Transverse colon (tissue), 4 donors: ENCODE measurements at places on chromosomes 1 and 21. TPM values are rescaled to one million over a fixed set of nuclear protein-coding genes. Genes with fewer than 3 reads are reported as not detected.

DNA sequence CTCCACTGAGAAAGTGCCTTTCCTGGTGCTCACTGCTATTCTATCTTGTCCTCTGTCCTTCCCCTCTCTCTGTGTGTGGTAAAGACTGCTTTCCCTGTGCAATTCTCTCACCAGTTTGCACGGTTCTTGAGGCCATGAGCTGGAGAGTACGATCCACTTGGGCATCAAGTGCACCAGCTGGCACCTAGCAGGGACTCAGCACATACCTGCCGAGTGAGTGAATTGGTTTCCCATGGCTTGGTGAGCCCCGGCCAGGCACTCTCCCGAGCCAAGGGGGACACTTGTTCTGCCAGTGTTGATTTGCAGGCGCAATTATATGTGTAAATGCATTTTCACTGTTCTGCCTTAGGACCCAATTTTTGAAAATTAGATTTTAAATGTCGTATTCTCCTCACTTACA is 313.5 kb downstream of the DISC1 start:
- H3K27me3 ChIP-seq = no peaks in the 10 kb centered on the region
- peaks cover 7% of the 10 kb centered on the region for H3K4me1 ChIP-seq
- DNase-seq = no peak
- H3K27ac ChIP-seq = no peak overlapping the region
- H3K36me3 ChIP-seq = no peaks in the 10 kb centered on the region

ELAVL4 gene
- total RNA-seq = 0.55 TPM

DNA sequence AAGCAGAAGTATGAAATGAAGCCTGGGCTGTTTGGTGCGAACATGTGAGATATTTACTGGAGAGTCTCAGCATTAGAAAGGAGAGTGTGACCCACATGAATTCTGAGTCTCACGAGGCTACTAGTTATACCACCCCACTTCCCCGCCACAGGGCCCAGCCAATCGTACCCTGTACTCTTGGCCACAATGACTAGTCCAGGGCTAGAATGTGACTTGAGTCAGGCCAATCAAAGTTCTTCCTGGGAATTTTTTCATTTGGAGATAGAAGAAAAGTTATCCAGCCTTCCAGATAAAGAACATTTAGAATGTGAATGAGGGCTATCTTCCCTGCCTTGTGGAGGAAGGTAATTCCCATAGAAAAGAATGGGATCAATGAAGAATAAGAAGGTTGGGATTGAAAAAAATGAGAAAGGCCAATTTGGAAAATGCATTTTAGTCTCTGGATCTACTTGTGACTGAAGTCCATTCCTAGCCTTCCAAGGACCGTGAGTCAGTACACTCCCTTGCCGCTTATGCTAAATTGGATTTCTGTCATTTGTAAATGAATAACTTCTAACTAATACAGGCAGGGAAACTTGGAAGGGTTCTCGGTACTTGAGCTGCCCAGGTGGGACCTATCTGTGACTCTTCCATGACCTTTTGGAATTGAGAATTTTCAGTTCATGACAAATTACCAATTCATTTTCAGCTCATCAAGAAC is 12.3 kb upstream of the RIMKLA start:
- no peak overlapping the region for H3K27ac ChIP-seq
- DNase-seq = no peak
- H3K27me3 ChIP-seq = no peaks in the 10 kb centered on the region
- H3K36me3 ChIP-seq = no peaks in the 10 kb centered on the region
- H3K4me3 ChIP-seq = no peak overlapping the region
- H3K4me1 ChIP-seq = no peaks in the 10 kb centered on the region

DNA sequence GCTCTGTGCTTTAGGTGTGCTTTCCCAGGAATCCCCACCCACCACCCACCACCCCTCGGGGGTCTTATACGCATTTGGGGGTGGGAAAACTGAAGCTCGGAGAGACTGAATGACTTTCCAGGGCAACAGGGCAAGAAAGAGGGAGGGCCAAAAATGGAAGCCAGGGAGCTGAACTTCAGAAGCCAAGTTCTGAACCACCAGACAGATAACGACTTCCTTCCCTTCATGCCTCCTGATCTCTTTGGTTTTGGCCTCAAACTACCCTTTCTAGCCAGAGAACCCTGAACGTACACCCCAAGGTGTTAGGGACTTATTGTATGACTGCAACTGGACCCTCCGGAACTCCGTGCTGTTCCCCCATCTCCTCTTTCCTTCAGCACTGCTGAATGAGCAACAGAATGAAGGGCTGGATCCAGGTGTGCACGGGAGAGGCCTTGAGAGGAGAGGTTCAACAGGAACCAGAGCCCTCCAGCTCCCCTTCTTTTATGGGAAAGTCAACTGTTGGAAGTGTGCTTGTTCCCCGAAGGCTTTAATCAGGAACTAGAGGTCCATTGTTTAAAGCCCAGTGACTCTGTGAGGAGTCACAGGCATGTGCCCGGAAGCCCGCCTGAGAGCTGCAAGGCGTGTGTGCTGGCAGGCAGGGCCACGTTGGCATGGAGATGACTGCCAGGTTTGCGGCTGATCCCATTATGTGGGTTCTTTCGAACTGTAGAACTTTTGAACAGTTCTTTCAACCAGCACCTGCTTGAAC is 3.1 kb downstream of the BACE2 start:
- peak; percentile 43 for DNase-seq
- H3K27me3 ChIP-seq = no peaks in the 10 kb centered on the region
- H3K27ac ChIP-seq = peak overlapping the region; percentile 85
- H3K4me3 ChIP-seq = no peak overlapping the region
- no peaks in the 10 kb centered on the region for H3K36me3 ChIP-seq

DNA sequence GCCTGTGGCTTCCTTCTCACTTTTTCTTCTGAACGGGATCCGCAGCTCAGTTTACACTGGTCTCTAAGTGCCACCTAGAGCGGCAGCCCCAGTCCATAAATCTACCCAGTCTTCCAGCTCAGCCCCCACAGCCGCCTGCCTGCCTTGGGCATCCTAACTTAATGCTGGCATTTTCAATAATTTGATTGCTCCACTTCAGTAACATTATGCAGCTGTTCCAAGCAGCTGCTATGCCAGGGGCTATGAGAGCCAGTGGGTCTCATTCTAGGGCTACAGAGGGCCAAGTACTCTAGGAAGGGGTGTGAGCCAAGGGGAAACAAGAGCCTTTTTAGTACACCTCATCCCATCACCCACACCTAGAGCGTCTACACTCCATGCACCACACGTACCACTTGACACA is 48.4 kb upstream of the COA6 start:
- H3K36me3 ChIP-seq = no peaks in the 10 kb centered on the region
- peaks cover 29% of the 10 kb centered on the region for H3K27me3 ChIP-seq
- H3K27ac ChIP-seq = no peak overlapping the region
- no peak overlapping the region for H3K4me3 ChIP-seq
- H3K4me1 ChIP-seq = no peaks in the 10 kb centered on the region

DNA sequence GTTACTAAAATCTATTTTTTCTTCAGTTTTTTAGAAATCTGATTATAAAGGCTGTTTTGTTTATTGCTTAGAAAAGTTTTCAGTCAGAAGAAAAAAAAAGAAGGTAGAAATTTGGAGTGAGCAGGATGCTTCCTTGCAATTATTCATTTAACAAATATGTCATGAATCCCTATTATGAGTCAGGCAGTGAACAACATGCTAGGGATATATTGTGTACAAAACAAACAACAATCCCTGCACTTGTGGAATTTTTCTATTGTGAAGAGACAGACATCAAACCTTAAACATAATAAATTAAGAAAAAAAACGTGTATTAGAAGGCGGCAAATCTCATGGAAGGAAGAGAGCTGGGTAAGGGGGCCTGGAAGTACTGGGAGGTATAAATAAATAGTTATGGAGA is 664.1 kb upstream of the CAMK1G start:
- no peaks in the 10 kb centered on the region for H3K36me3 ChIP-seq
- DNase-seq = no peak
- H3K27me3 ChIP-seq = no peaks in the 10 kb centered on the region
- H3K4me1 ChIP-seq = no peaks in the 10 kb centered on the region
- no peak overlapping the region for H3K4me3 ChIP-seq

CFAP107 gene
- not detected for total RNA-seq

DNA sequence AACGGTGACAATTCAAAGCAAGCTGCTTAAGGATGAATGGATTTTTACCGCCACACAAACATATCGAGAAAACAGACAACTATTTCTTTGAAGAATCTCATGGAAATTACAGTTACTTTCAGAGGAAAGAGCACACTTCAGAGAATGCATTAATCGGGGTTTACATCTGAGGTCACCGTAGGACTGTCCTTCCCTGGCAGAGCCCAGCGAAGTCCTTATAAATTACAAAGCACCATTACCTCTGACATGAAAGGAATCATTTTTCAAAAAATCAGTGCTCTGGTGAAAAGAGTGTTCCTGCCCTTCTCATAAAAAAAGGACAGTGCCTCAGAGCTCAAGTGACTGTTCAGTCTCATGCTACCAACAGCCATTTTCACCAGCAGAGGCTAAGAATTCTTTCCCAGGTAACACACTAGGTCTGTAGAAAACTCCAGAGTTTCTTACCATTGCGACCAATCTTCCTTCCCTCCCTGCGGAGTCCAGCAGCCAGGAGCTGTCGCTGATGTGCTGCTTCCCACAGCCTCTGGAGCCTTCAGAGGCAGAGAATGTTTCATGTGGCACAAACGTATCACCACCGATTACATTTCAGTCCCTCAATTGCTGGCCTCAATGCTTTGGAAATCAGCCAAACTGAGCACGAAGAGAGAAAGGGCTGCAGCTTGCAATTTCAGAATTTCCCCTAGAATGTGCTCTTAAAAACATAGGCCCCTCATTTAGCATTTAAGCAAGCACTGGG is 75.4 kb downstream of the PLD5 start:
- H3K36me3 ChIP-seq = no peaks in the 10 kb centered on the region
- H3K4me3 ChIP-seq = no peak overlapping the region
- no peaks in the 10 kb centered on the region for H3K27me3 ChIP-seq
- DNase-seq = no peak

KIF21B gene
- 3.2 TPM for total RNA-seq

DNA sequence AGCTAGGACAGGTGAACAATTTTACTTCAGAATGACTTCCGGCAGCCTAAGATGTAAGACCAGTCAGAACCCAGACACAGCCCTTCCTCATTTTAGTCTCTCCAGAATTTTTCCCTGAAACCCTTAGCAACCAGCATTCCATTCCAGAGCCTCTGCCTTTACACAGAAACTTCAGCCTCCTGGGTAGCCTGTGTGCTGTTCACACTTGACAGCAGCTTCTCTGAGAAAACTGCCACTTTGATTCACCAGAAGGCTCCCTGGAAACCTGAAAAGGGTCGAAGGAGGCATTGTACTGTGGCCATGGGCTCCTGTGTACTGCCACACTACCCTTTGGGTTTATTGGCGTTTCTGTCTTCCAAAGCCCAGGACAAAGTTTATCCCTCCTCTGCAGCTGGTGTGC is 17.4 kb downstream of the HYI start:
- no peak overlapping the region for H3K4me3 ChIP-seq
- peaks cover 23% of the 10 kb centered on the region for H3K36me3 ChIP-seq
- peaks cover 3% of the 10 kb centered on the region for H3K4me1 ChIP-seq
- H3K27me3 ChIP-seq = no peaks in the 10 kb centered on the region
- no peak overlapping the region for H3K27ac ChIP-seq

GRCh38 chr21:14901482-14901958 is 163.3 kb downstream of the NRIP1 start:
- no peaks in the 10 kb centered on the region for H3K36me3 ChIP-seq
- no peak overlapping the region for H3K4me3 ChIP-seq
- DNase-seq = no peak
- no peak overlapping the region for H3K27ac ChIP-seq
- no peaks in the 10 kb centered on the region for H3K27me3 ChIP-seq

DNA sequence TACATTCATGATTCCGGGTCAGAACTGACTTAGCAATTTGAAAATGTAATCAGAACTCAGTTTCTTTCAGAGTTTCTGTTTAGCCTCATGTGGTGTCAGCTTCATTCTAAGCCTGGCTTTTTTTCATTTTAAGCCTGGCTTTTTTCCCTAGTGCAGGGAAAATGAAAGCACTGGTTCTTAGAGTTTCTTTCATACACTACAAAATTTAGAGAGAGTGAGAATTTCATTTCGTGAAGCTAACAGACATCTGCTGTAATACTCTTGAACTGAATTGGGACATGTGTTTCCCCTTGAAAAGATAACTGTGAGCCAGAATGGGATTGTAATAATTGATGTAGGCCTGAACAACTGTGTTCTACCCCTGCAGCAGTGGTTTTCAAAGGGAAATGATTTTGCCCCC is 95.3 kb upstream of the KIAA0040 start:
- H3K4me1 ChIP-seq = peaks cover 3% of the 10 kb centered on the region
- no peaks in the 10 kb centered on the region for H3K27me3 ChIP-seq
- no peak overlapping the region for H3K4me3 ChIP-seq
- H3K27ac ChIP-seq = peak overlapping the region; percentile 6
- DNase-seq = no peak

DNA sequence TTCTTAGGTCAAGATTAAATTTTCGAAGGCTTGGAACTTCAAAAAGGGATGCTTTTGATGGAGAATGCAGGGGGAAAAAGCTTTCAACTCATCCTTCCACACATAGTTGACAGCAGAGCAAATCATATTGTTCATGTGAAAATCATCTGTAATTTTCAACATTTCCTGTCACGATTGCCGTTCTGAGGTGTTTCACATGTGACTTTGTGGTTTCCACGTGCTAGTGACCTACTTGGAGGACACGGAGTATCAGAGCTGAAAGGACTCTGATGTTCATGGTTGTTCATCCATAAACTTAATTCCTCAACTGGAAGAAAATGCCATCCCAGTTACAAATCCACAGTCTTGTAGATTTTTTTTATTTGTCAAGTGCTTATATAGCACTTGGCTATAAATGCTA is 79.1 kb downstream of the ZP4 start:
- no peak overlapping the region for H3K4me3 ChIP-seq
- no peak overlapping the region for H3K27ac ChIP-seq
- no peaks in the 10 kb centered on the region for H3K36me3 ChIP-seq
- DNase-seq = no peak
- H3K4me1 ChIP-seq = no peaks in the 10 kb centered on the region
- no peaks in the 10 kb centered on the region for H3K27me3 ChIP-seq

- DNase-seq = peak; percentile 13
- peak overlapping the region; percentile 39 for H3K27ac ChIP-seq
- H3K27me3 ChIP-seq = no peaks in the 10 kb centered on the region
Observed at GRCh38 chr1:52263153-52263910, 102.7 kb downstream of the CC2D1B start.

DNA sequence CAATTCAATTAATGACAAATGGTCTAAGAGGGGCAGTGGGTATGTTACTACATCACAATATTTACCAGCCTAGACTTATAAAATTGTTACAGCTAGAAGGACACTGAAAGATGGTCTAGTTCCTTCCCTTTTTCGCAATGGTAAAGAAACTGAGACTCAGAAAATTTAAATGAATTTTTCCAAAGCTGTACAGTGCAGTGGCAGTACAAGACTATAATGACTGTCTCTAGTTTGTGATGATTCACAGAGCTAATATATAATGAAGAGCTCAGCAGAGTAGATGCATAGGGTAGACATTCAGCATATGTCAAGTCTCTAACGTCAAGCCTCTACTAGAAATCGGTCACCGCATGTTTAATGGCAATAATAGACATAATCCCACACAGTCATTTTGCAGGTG is 4.6 kb downstream of the PLPP3 start:
- H3K4me3 ChIP-seq = no peak overlapping the region
- no peaks in the 10 kb centered on the region for H3K27me3 ChIP-seq
- H3K27ac ChIP-seq = no peak overlapping the region
- H3K36me3 ChIP-seq = no peaks in the 10 kb centered on the region
- DNase-seq = no peak
- peaks cover 57% of the 10 kb centered on the region for H3K4me1 ChIP-seq
